ENCODE measurements at places on chromosomes 3 and 15.

DNA sequence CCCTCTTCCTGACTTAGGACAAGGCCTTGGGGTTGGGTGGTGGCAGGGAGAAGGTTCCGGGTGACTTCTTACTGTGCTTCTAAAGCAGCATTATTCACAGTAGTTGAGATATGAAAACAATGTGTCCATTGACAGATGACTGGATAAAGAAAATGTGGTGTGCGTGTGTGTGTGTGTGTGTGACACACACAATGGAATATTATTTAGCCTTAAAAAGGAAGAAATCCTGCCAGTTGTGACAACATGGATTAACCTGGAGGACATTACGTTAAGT, 128.1 kb upstream of the RASGRP1 start:
- DNase-seq = no peak

- peak; percentile 4 for DNase-seq
Observed at GRCh38 chr15:72474466-72474911, 359 bp downstream of the ARIH1 start.

DNA sequence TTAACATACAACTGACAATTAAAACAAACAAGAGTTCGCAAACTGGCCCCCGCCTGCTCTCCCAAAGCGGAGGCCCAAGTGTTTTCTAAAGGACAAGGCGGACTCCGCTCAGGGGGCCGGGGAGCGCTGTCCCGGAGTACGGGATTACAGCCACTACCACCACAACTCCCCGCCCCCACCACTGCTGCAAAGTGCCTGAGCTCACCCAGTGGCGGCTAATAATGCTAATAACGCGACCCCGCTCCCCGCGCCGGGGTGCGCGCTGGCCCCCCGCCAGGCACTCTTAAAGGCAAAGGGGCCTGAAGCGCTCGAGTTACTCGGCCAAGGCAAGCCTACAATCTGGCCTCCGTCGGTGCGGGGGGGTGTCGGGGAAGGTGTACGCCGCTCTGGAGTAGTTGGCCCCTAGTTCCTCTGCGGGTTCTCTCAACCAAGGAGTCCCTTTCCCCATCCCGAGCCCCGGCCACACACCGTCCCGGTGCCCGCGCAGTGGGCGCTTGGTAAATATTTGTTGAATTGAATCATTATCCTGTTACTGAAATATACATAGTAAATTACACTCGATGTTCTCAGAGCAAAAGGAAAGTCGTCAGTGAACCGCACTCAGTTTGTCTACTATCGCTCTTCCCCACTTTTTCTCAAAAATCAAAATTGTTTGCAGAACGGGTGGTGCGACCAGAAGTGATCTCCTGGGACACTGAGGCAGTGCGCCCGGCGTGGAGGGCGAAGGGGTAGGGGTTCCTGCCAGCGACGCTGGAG, 827 bp downstream of the WNT5A start:
- DNase-seq = no peak

GRCh38 chr15:50613600-50613999, 67.1 kb upstream of the USP50 start:
- DNase-seq = no peak

- no peak for DNase-seq
Observed at GRCh38 chr3:14561051-14561960, 21.2 kb upstream of the GRIP2 start.

DNA sequence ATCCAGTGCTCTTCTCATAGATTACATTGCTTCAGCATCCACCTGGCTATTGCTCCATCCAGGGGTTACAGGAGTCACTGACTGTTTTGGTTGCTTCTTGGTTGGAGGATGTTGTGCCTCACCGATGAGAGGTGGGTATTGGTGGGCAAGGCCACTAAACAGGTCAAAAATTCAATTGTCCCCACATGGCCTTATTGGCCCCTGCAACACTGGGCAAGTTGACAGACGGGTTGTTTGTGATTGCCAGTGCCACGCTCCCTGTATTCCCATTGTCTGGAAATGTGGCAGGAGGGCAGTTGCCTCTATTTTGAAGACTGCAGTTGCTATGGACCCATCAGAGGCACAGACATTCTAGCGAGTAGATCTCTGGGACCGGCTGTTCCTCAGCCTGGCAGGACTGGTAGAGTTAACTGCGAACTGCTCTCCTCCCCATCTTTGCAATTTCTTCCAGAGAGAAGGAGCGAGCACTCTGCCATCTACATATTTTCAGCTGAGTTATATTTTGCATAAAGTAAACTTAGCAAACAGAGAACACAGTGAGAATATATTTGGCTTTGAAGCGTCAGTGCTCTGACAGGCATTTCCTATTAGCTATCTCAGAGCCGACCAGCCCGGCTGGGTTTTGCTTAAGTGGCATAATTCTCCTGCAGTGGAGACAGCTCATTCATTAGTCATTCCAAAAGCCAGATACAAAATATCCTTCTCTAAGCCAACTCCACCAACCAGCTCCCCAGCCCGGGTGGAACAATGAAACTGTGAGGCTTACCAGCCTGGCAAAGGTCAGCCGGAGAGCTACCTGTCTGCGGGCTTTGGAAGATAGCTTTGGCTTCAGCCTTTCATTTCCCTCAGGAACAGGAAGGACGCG, 26.0 kb upstream of the MAGEF1 start:
- DNase-seq = no peak

DNA sequence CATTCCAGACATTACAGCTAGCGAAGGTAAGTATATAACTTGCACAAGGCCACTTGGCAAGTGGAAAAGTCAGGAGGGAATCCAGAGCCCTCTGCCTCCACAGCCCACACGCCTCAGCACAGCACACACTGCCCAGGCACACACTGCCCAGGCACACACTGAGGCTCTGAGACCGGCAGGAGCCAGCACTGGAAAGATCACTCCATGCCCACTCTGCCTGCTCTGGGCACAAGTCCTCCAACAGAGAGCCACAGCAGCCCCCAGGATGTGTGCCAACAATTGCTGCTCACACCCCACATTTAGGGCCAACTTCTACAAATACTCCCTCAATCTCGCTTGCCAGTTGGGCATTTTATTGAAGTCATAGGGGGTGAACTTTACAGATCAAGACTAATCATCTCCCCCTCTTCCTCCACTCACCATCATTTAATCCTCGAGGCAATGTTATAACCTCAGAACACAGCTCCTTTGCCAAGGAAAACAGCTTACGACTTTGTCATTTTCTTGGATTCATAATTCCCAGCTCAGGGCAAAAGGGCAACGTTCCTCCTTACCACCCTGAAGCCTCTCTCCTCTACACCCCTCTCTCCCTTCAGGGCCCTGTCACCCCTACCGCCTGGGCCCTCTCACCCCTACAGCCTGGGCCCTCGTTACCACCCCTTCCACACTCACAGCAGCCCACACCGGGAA, 53.0 kb upstream of the TPM1 start:
- DNase-seq = no peak

GRCh38 chr3:197002701-197003454, 26.7 kb downstream of the MELTF start:
- peak; percentile 53 for DNase-seq

DNA sequence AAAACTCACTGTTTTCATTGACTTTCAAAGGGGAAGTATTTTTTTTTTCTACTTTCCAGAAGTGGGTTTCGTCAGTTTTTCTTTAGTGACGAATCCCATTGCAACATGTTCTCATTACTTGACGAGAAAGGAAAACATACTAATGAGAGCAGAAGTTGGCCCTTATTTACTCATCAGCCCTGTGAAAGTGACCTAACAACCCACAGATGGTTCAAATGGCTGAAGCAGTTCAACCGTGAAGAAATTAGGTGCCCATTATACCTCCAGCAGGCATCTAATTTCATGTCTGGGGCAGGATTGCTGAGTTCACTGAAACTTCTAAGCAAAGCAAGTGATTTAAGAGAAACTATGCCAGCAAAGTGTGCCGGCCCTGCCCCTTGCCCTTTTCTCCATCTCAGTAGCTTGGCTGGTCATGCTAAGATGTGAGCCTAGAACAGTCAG, 9.0 kb downstream of the AQP9 start:
- no peak for DNase-seq

GRCh38 chr3:23685541-23686258, 120.1 kb upstream of the UBE2E1 start:
- no peak for DNase-seq

DNA sequence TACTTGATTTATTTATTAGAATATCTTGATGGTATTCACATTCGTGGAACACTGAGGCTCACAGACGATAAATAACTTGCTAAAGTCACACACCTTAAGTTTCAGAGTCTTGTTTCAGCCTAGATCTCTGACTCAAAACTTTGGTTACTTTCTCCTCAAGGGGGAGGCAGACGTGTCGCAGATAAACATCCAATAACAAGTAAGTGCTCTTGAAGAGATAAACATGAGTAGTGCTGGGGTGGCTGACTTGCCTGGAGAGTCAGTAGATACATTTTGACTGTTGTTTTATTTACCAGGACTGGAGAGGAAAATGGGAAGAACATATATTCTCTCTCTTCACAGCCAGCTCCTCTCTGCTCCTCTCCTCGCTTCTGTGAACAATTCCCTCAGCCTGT, 31.3 kb downstream of the FBXO45 start:
- DNase-seq = no peak

GRCh38 chr3:62625268-62625667, 249.9 kb downstream of the CADPS start:
- no peak for DNase-seq

GRCh38 chr15:66670175-66670574, 31.9 kb upstream of the SMAD6 start:
- no peak for DNase-seq

- no peak for DNase-seq
Observed at GRCh38 chr3:9224490-9224889, 25.0 kb downstream of the SRGAP3 start.

- no peak for DNase-seq
Observed at GRCh38 chr15:92733934-92734521, 78.5 kb upstream of the FAM174B start.
